ENCODE measurements at places on chromosomes 5 and 9.

DNA sequence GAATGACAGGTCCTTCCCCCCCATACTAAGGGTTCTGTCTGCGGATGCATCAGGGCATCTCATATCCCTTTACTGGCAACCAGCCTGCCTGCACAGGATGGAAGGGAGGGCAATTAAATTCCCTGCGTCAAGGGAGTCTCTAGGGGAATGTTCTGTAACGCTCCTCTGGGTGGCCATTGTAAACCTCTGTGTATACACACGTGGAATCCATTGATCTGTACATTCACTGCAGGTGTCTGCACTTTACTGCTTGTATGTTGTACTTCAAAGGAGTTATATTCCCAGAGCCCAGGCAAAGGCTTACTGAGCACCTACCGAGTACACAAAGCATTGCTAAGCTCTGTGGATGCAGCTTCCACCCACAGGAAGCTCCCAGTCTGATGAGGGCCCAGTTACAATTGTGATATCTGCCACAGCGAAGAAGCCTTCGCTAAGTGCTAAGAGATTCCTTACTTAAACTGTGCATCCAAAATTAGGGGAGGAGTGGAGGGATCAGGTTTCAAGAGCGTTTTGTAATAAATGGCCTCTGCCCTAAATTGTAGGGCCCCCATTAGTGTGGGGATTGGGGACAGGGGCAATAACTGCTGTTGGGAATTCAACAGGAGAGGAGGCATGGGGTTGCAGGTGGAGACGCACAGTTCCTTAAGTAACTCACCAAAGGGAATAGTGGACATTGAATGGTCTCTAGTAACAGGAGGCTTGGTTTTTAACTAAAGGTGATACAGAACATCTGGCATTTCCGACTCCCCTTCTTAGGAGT is 1.5 kb upstream of the RETREG1 start:
- no peak for DNase-seq

DNA sequence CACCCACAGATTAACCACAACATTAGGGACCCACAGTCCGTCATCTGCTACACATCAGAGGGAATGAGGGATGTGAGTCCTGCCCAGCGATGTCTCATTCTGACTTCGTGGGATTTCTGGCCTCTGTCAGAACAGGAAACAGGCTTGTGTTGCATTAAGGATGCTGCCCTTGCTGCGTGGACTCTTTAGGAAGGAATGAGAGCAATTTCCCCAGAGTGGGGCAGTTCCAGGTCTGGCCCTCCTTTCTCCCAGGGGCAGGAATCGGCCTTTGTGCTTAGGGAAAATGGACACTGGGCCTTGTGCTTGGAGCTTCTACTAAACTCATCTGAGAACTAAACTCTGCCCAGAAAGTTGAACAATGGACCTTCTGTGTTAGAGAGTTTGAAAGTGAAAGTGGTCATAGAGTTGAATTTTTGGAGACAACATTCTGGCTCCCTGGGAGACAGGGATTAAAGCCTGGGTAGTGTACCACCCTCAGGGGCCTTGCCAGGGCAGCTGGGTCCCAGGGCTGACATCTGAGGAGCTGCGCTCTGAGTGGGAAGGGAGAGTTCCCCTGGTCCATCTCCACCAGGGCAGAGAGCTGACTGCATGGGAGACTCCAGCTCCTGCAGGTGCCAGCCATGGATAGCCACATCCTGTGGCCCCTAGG is 37.8 kb upstream of the S1PR3 start:
- DNase-seq: no peak

- DNase-seq: no peak
Measured at GRCh38 chr5:144864118-144864517, 693.4 kb downstream of the KCTD16 start.

DNA sequence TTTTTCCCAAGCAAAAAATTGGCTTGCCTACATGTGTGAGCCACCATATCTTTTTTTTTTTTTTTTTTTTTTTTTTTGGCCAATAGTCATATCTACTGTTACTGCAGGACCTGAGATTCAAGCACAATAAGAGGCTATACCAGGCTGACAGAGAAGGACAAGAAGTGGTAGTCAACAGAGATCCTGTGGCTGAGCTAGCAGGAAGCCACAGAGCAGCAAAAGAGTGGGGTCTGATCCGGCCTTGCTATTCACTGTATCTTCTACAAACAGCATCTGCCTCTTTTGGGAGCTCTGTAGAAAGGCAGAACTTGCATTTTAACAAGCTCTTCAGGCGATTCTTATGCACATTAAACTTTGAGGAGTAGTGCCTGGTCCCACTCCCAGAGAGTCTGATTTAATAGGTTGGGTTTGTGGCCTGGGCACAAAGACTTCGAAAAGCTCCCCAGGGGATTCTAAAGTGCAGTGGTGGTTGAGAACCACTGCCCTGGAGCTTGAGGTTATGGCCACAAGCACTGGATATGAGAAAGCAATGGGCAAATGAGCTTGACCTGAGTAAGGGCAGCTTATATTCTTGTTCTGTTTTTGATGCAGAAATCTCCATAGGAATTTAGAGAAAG is 162.8 kb downstream of the PIK3R1 start:
- DNase-seq: no peak

- no peak for DNase-seq
Measured at GRCh38 chr5:159262472-159262858, 625 bp upstream of the UBLCP1 start.

GRCh38 chr5:181054871-181055459 is 14.9 kb downstream of the BTNL9 start:
- DNase-seq: no peak

DNA sequence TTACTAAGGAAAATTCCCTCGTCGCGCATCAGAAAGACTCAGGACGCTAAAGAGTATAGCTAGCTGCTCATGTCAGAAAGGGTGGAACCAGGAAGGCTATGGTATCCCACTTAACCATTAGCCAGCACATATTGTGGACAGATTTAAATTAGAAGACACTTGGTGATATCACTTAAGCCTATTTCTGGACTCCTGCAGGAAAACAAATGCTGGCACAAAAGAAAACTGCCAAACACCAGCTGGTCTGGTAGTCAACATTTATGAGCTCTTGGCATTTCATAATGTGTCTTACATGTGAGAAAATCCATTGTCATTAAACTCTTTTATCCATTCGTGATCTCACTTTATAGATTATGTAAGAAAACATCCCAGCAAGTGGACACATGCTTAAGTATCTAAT is 377.4 kb downstream of the PTPRD start:
- no peak for DNase-seq

- DNase-seq: no peak
Measured at GRCh38 chr5:78542321-78542840, 106.2 kb downstream of the LHFPL2 start.

- no peak for DNase-seq
Measured at GRCh38 chr5:129460936-129461710, 1.0 kb downstream of the ADAMTS19 start.

- DNase-seq: no peak
Measured at GRCh38 chr5:14322437-14323187, 179.5 kb downstream of the TRIO start.

DNA sequence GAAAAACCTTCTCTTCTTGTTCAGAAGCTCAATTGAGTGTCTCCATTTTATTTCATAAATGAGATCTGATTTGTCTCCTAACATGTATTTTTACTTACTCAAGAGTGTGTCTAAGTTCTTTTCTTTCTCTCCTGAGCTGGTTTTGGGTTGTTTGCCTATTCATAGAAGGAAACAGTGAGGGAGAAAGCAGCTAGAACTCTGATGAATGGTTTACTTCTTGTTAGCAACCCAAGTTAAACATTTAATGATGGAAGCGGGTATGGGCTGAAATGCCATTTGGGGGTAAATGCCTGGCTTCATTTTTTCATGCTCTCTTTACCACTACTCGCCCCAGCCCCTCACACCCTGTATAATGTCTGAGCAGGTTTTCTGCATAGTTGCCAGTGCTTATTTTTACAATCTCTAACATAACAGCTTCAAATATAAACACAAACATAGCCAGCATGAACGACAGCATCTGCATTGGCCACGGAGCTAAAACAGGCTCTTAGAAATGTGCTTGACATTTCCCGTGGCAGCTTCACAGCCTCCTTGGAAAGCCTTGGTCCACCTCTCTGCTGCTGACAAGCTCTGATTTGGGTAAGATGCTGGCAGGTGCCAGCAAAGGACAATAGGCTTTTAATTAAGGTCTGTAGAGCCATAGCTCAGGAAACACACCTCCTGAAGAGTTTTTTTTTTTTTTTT is 321.1 kb downstream of the ARHGEF28 start:
- no peak for DNase-seq

DNA sequence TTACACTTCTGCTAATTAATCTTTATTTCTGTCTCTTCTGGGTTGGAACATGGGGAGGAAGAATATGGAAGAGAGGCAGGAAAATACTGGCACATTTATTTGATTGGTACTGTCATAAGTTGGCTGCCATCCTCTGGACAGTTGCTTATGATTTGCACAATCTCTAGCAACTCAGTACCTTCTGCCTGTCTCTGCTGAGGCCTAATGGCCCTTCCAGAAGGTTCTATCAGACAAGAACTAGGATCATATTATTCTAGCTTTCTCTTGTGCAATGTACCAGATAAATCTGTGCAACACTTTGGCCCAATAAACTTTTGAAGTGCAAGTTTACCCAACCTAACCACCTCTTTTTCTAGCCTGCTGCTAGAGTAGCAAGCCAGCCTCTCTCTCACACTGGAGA is 335.0 kb downstream of the ARRDC3 start:
- no peak for DNase-seq

GRCh38 chr5:149380466-149381121 is 1.5 kb upstream of the IL17B start:
- no peak for DNase-seq

DNA sequence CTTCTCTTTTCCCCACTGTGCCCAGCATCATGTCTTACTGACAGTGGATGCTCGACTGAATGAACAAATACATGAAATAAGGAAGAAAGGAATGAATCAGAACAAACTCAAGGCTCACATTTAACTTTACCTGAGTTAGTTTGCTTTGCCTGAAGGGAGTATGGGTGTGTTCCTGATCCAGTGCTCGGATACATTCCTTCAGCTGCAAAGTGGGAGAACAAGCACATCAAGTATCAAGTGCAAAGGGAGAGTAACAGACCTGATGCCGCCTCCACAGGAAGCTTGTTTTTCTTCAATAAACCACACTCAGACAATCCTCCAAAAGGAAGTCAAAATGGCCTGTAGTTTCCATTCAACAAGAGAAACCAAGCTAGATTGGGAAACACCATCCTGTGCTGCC is 66.1 kb downstream of the KIF24 start:
- DNase-seq: no peak

GRCh38 chr9:128943832-128944620 is 3.4 kb downstream of the DOLK start:
- DNase-seq: no peak

- DNase-seq: no peak
Measured at GRCh38 chr9:36991516-36992134, 42.4 kb downstream of the PAX5 start.

DNA sequence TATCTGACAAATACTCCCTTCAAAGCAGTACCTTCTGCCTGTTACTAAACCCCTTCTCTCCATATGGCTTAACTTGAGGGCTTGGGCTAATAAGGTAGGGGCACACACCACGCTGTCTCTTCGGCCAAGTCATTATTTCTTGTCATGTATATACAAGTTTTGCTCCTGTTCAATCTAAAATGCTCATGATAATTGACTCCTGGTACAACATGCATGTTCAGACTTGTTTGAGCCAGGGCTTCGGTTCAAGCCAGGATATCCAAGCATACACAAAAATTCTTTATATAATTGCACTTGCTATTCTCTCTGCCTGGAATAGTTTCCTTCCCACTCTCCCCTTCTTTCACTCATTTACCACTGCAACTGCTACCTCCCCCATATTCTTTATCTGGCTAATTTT is 756.0 kb upstream of the C9orf72 start:
- no peak for DNase-seq

- DNase-seq: no peak
Measured at GRCh38 chr9:18111146-18111545, 362.8 kb upstream of the ADAMTSL1 start.

DNA sequence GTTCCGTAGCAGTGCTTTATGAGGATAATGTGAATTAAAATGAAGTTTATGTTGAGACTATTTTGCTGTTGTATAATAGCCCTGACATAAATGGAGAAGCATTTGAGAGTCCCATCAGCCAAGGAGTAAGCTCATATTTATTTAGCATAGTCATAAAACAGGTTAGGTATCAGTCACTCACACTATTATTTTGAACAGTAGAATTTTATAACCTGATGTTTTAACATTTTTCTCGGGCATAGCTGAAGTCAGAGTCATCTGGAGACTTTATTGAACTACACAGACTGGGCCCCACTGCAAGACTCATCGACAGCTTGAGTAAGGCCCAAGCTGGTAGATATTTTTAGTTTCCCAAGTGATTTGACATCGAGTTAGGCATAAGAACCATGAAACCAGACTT is 620.3 kb upstream of the WWC1 start:
- no peak for DNase-seq

DNA sequence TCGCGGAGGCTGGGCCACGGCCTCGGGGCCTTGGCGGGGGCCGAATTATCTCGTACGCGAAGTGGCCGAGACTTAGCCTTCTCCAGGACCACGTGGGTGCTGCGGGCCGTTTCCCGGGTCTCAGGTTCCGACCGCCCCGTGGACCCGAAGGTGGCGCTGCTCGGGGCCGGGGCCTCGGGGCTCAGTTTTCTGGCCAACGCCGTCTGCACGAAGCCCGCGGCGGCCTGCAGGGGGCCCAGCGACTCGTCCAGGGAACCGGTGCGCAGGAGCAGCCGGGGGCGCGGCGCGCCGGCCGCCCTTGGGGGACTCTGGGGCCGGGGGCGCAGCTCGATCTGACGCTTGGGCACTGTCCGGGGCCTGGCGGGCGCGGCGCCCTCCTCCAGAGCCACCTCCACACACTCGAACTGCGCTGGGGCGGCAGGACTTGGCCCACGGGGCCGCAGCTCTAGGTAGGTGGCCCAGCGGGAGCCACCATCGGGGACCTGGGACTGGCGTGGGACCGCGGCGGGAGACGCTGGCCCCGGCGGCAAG is 716 bp downstream of the PROB1 start:
- no peak for DNase-seq

DNA sequence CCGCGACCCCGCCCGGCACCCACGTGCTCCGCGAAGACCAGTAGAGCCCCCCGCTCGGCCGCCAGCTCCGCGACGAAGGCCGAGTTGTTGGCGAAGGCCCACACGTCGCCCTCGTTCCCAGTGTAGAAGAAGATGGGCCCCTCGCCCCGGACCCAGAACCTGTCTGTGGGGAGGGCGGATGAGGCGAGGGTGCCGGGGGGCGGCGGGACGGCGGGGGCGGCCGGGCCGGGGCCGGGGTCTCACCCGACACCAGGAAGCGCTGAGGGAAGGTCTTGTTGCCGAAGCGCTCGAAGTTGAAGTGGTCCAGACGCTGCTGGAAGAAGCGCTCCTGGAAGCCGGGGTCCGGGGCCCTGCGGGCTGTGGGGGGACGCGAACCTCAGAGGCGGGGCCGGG is 317 bp downstream of the DPP7 start:
- DNase-seq: no peak

DNA sequence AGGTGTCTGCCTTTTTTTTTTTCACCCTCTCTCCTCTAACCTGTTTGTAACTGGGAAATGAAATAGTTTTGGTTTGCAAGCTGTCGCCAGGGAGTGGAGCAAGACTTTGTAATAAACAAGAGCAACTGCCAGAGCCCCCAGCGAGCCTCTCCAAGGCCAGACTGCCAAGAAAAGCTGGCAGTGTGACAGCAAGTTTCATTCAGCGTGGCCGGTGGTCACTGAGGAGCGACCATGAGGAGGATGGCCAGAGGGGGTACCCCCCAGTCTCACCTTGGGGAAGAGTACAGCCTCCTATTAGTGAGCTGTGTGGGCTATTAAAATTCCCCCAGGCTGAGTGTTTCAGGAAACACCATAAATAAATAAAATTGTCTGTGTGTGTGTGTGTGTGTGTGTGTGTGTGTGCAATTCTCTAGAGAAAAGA is 49.9 kb downstream of the ZFAND5 start:
- no peak for DNase-seq

- DNase-seq: no peak
Measured at GRCh38 chr9:104090578-104090977, 3.5 kb upstream of the SMC2 start.
